ENCODE measurements at places on chromosomes 12 and 14. TPM values are rescaled to one million over a fixed set of nuclear protein-coding genes. Genes with fewer than 3 reads are reported as not detected.

Gene NOXRED1
- polyA plus RNA-seq, result 0.32 TPM

Gene AKAP6
- 64.6 TPM for polyA plus RNA-seq

Gene NXPH4
- 2.8 TPM for polyA plus RNA-seq

Gene GSC
- polyA plus RNA-seq, result 0.33 TPM

Gene CPNE6
- polyA plus RNA-seq, result not detected

Gene EFCAB11
- polyA plus RNA-seq, result 5.0 TPM

Gene KLRC2
- polyA plus RNA-seq, result not detected

Gene MYL2
- 1,082 TPM for polyA plus RNA-seq

Gene IL31
- not detected for polyA plus RNA-seq

Gene IL26
- not detected for polyA plus RNA-seq

Gene PIP4K2C
- polyA plus RNA-seq, result 10.6 TPM

DNA sequence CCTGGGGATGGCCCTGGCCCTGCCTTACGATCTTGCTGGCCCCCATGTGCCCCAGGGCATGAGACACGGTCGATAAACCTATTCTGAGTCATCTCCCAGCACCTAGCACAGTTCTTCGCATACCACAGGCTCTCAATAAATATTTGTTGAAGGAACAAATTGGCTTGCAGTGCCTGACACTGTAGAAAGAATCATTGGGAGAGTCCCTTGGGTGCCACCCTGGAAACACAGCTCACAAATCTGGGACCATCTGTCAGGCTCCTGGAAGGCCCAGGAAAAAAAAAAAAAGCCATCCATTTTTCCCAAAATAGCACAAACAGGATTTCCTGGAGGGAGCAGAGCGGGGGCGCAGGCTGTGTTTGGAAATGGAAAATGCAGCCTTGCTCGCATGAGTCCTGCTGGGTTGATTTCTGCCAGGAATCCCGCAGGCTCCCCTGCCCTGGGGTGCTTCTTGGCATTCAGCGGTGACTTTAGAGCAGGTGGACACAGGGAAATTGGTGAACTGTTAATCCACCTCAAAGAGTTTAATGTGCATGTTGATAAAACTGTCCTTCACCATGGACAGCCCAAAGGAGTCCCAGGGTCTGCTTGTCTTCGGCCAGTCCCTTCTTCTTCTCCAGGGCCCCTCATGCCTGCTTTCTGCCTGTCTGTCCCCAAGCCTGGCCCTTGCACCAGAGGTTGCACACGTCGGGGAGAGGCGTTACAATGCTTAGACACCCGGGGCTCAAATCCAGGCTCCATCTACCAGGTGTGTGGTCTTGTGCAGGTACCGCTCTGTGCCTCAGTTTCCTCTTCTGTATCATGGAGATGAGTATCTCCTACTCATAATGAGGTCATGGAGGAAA, 106.1 kb upstream of the RFLNA start:
- DNase-seq, result peak; percentile 34

DNA sequence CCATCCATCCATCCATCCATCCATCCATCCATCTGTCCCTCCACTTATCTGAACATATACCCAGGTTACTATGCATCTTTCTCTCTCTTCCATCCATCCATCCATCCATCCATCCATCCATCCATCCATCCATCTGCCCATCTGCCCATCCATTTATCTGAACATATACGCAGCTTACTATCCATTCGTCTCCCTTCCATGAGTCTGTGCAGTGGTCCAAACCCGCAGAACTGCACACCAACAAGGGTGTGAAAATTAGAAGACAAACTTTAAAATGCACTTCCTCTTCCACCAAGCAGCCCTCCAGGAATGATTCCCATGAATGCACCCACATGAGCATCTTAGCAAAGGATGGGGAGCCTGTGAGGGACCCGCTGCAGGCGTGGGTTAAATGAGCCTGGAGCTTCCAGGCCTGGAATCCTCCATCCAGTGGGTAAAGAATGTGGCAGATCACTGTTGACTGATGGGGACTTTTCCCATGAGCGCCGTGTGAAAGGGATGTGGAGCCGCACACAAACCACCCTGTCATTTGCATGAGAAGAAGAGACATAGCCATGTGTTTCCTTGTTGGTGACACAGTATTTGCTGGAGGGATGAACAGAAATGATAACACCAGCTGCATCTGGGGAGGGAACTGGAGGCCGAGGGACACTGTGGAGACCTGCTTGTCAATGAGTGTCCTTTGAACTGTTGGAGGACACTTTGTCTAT, 376.6 kb downstream of the ADGRD1 start:
- DNase-seq, result no peak

GRCh38 chr12:72901685-72902084, 629.5 kb downstream of the TRHDE start:
- DNase-seq, result no peak

DNA sequence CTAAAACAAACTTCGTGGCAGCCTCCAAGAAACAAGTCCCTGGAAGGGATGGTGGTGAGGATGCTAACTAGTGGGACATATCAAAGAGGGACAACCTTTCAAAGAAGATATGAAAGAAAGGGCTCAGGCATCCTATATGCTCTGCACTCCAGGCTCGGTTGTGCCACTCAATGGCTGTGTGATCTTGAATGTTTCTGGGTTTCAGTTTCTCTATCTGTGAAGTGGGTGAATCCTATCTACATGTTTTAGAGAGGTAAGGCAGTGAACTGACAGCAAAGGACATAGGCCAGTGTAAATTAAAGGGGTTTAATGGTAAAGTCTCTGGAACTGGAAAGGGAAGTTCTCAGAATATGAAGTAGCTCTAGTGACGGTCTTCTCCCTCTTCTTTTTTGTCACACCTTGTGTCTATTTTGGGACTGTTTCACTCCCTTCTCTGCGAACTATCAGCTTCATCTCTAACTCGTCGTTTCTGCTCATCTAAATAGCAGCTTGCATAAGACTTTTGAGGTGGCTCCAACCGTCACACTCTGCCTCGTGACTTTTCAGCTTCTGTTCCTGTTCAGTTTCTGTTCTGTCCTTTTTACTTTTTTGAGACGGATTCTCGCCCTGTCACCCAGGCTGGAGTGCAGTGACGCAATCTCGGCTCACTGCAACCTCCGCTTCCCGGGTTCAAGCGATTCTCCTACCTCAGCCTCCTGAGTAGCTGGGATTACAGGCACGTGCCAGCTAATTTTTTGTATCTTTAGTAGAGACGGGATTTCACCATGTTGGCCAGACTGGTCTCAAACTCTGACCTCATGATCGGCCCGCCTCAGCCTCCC, 273.6 kb downstream of the SUDS3 start:
- DNase-seq, result no peak

DNA sequence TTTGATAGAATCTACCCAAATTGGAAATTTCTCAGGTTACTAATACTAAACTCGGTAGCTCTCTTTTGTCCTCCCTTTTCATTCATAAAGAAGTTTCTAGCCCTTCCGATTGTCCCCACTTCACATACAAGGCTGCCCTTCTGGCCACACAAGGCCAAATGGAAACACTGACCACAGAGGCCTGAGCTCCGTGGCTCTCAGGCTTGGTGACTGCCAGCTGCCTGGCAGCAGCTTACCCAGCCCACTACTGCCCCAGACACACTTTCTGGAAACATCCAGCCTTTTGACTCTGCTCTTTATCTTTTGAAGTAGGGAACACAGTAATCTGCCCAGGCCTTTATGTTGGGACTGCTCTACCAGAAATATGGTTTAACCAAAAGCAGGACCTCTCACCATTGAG, 167.2 kb downstream of the GCH1 start:
- DNase-seq, result no peak

GRCh38 chr12:15171012-15171655, 50.1 kb downstream of the RERG start:
- DNase-seq, result no peak

- no peak for DNase-seq
Measured at GRCh38 chr12:39230086-39230485, 212.8 kb downstream of the KIF21A start.

Measured in forelimb muscle (tissue), 1 donor.